ENCODE measurements at places on chromosomes 7 and 10.

DNA sequence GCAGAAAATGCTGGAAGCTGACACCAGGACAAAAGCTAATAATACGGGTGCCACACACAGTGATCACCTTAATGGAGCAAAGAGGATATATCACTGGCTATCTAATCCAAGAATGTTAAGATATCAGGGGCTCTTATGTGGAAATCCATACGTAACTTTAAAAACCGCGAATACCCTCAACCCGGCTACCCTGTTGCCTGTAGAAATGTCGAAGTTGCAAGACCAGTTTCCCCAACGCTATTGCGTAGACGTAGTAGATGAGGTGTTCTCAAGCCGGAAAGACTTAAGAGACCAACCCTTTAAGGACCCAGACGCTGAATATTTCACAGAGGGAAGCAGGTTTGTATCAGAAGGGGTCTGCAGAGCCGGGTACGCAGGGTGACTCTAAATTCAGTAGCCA is 7.9 kb upstream of the CYREN start:
- DNase-seq, result no peak

DNA sequence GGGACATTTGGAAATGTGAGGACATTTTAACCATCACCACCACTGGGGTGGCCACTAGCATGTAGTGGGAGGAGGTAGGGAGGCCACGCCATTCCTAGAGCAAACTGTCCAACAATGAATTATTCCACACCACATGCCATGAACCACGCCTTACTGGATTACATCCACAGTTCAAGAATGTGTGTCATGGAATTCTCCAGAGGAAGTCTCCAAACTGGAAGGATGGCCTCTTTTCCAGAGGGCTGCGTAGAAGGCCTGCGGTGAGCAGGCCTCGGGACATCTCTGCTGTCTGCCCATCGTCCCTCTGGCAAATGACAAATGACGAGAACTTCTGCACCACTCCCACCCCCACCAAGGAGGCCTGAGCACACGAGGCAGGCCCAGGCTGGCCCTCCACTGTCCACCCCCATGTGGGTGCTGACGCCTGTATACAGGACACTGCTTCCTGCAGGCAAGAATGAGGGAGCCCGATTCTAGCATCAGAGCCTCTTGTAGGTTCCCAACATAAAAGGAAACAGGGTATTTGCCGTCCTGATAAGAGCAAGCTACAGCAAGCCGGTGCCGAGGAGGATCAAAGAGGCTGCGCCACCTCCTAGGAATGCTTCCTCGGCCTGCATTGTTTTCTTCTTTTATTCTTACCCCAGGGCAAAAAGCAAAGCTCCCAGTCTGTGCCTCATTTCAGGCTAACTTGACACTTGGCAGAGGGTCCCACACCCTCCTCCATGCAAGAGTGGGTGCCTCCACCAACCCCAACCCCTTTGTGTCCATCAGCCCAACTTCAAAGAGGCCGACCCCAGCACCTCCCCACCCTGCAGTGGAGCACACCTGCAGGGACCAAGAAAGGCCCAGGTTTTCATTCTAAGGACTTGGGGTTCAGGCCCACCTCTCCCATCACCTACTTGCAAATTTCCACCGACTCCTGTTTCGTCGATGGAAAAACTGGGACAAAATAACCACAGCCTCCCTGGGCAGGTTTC is 23.9 kb downstream of the TNS3 start:
- no peak for DNase-seq

- DNase-seq, result no peak
Observed at GRCh38 chr10:46268076-46268881, 18.5 kb upstream of the ANTXRL start.

GRCh38 chr10:49284356-49284755 is 14.6 kb upstream of the C10orf71 start:
- DNase-seq, result no peak

- DNase-seq, result no peak
Observed at GRCh38 chr7:44075296-44076075, 6.8 kb downstream of the POLM start.

DNA sequence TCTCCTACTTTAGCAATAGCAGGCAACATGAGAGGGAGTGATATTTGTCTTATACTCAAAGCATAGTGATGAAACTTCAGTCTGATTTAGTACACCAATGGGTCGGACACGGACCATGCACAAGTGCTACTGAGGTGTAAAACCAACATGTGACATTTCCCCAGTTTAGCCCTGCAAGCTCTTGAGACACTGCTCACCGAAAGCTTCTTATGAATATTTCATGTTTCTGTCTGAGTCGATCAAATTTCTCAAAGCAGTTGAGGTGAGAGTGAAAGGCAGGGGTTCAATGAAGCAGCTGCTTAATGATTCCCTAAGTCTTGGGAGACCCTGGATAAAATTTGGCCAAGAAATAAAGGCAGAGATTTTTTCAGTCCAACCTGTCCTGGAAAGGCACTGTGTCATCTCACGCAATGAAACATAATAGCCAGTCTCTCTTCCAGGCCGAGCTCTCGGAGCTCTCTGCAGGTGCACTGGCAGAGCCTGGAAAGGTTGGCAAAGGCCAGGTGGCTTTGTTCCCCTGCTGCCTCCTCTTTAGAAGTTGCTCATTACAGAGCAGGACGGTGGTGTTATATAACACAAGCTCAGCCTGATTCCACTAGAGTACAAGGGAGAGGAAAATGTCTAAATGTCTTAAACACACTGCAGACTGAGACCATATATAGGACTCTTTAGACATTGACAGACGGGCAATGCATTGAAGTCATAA is 33.9 kb upstream of the XPNPEP1 start:
- DNase-seq, result peak; percentile 36

DNA sequence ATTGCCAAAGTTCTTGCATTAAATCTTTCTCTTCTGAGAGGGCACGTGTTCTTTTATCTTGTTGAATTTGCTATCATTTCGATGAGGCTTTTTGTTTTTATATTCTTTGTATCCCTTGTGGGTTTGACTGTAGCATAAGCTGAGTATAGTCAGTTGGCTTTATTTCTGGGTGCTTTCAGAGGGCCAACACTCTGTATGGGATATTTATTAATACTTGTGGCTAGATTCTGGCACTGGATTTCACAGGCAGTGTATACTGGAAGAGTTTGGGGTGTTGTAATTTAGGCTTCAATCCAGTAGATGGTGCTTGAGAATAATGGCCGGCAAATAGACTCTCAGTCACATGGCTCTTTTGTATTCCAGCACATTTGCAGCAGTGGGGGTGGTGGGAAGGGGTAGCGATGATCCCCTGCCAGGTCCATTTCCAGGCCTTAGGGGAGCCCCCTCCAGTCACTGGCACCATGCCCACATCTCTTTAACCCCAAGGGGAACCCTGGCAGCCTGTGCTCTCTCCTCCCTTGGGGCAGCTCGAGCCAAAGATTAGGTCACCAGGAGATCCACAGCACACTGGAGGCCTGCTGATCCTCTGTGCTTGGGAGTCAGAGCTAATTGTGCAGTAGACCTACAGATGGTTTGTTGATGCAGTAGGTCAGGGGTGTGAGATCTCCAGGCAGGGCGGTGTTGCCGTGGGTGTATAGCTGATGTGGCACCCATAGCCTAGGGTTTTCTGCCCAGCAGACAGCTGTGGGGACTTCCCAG is 81.8 kb downstream of the PTPN20 start:
- DNase-seq, result no peak

Measured in GM12892 (cell line).